ENCODE measurements at places on chromosomes 3 and 15.
A peak's percentile ranks its signal among the peaks of the same experiment; 100 is the strongest.

DNA sequence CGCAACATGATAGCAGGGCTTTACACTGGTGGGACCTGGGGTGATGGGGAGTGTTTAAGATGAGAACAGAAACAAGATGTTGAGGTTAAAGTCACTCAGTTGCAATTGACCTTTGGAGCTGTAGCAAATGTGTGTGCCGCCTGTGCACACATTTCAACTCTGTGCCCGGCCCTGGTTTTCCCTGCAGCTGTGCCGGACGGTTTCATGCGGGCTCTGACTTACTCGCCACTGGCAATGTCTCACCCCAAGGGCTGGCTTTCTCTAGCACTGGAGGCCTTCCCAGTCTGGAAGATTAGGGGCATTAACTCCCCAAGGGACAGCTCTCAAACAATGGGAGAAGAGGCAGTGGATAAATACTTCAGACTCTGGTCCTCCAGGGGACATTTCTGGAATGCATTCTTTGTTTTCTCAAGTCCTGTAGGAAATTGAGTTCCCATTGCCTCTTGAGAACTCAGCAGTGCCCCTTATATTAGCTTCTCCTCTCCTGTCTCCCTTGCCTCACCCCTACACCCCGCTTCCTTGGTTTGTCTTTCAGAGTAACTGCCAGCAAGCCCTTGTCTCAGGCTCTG lies 152.5 kb downstream of the EDEM1 start:
- DNase-seq: no peak

DNA sequence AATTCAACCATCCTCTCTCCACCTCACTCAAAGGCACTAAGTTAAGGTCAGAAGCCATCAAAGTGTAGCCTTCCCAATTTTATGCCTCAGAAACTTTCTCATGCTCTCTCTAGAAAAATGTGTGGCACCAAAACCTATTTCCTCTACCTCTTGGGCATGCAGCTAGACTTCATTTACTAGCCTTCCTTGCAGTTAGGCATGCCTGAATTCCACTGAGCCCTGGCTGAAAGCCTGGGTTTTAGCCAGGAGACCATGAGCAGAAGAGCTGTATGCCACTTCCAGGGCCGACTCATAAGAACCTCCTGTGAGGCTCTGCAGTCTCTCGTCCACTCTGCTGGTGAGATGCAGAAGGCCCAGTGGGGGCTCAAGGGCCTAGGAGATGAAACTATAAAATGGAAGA lies 145.0 kb downstream of the MYLK start:
- no peak for DNase-seq

- no peak for DNase-seq
Observed at GRCh38 chr15:82530606-82531379, 9.5 kb downstream of the RPS17 start.

DNA sequence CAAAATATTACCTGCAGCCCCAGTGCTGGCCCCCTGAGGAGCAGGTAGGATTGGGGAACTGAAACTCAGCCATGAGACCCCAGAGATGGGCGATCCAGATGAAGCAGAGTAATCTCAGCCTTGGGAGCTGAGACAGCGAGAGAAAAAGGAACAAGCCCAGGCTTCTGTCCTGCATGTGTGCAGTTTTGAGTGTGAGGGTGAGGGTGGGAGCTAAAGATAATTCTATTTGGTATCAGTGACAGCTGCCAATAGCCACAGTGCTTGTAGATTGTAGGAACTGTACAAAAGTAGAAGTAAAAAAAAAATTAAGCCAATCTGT lies 5.9 kb downstream of the ATP8B4 start:
- no peak for DNase-seq

DNA sequence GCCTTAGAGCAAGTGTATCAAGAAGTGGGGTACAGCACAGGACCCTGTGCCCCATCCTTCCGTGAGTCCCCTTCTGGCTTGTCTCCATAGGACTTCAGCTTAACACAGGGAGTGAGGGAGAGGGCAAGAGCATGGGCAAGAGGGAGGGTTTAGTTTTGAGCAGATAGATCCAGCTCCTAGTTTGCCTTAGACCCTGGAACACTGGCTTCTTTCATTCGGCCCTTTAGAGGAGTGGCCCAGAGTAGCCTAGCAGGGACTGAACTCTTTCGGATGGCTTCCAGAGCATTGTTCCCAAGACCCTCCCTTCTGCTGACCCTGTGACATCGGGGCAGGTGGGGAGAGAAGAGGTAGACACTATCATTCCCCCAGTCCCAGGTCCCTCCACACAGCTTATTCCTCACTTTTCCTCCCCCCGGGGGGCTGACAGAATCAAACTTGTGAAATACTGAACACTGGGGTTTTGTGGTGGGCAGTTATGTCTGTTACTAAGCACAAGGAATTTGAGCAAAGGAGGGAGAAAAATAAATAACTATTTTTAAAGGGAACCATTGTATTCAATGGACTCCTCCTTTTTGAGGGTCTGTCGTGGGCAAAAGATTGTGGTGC lies 289.6 kb upstream of the C2CD4B start:
- no peak for DNase-seq

- peak; percentile 13 for DNase-seq
Observed at GRCh38 chr3:126752303-126753190, 48.5 kb downstream of the CHCHD6 start.

GRCh38 chr3:109132801-109133473 lies 3.6 kb upstream of the C3orf85 start:
- DNase-seq: no peak

GRCh38 chr3:124759666-124760401 lies 29.6 kb downstream of the UMPS start:
- no peak for DNase-seq

GRCh38 chr15:52466716-52467115 lies 62.0 kb downstream of the MYO5A start:
- no peak for DNase-seq

- DNase-seq: no peak
Observed at GRCh38 chr3:183698318-183698751, 738 bp downstream of the YEATS2 start.

DNA sequence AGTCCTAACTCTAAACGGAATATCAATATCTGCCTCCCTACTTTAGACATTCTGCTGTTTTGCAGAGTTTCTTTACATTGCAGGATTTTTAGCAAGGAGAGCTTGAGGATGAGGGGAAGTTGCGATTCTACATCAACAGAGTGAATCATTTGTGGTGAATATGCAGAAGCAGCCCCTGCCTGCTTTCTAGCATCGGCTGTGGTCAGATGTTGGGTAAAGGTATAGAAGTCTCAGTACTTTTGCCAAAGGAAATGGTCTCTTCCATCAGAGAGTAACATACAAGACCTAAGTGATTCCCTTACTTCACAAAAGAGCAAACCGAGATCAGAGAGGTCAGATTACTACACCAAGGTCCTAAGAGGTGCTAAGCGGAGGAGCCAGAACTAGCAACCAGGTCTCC lies 15.2 kb downstream of the ST3GAL6 start:
- DNase-seq: no peak

GRCh38 chr3:18747383-18747782 lies 322.2 kb upstream of the SATB1 start:
- no peak for DNase-seq

- DNase-seq: no peak
Observed at GRCh38 chr3:156792536-156792935, 33.6 kb upstream of the LEKR1 start.

- peak; percentile 7 for DNase-seq
Observed at GRCh38 chr15:80275961-80276360, 23.9 kb upstream of the CTXND1 start.

GRCh38 chr15:62802612-62803011 lies 239.9 kb upstream of the TPM1 start:
- DNase-seq: no peak

- no peak for DNase-seq
Observed at GRCh38 chr15:31440754-31441311, 114.2 kb downstream of the KLF13 start.

DNA sequence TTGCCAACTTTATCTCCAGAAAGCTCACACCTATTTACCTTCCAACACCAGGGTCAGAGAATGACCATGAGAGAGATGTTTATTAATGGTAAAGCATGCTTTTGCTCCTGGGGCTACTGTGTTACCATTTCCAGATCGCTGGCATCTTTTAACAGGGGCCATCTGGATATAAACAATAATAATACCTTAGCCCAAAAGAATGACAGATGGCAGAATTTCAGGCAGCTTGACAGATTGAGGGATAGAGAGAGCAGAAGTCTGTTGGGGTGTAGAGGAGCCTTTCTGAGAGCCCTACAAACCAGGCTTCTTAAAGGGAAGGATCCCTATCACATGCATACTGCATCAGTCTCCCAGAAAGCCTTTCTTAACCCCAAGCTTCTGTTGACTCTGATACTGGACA lies 17.7 kb downstream of the RBP1 start:
- no peak for DNase-seq
